ENCODE measurements at places on chromosomes 6 and 20. TPM values are rescaled to one million over a fixed set of nuclear protein-coding genes. Genes with fewer than 3 reads are reported as not detected.

The NECAB3 gene
- 100 TPM for total RNA-seq

The CCNC gene
- total RNA-seq, result 99.1 TPM

The TAGAP gene
- total RNA-seq, result 0.11 TPM

The RXRB gene
- 42.7 TPM for total RNA-seq

The MYCT1 gene
- not detected for total RNA-seq

The EDN1 gene
- total RNA-seq, result not detected

The MDFI gene
- 346 TPM for total RNA-seq

GRCh38 chr6:24991810-24992467, 56.2 kb upstream of the RIPOR2 start:
- DNase-seq, result peak; percentile 75
- no peaks in the 10 kb centered on the region for H3K27me3 ChIP-seq
- no peak overlapping the region for H3K4me3 ChIP-seq
- no peaks in the 10 kb centered on the region for H3K4me1 ChIP-seq

DNA sequence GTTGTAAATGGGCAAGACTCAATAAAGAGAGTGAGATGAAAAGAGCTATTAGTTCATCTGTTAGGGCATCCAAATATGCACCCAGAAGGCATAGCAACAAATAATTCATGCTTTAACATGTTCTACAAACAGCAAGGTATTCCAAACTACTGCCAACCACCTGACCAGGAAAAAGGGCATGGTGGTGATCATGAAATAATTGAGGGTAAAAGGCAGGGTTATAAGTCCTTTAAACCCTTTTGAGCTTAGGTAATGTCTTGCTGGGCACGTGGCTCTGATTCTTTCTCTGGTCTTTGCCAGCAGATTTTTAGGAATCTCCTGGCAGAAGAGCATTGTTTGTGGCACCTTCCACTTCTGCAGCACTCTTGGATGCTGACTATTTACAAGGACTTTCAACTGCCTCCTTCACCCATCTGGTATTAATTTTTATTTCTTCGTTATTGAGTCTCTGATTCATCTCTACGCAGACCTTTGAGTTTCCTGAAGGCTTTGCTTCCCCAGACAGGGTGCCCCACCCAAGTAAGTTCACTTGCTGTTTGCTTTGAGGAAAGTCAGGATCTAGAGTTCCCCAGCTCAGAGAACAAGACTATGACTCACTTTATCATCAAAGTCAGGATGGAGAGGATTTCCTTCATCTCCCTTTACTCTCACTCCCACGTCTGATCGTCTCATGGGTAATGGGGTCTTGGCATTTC, 83.4 kb upstream of the NEDD9 start:
- no peaks in the 10 kb centered on the region for H3K4me1 ChIP-seq
- peak; percentile 25 for DNase-seq

- H3K27ac ChIP-seq, result no peak overlapping the region
- no peak overlapping the region for H3K4me3 ChIP-seq
Observed at GRCh38 chr20:3494218-3494617, 23.4 kb downstream of the ATRN start.

DNA sequence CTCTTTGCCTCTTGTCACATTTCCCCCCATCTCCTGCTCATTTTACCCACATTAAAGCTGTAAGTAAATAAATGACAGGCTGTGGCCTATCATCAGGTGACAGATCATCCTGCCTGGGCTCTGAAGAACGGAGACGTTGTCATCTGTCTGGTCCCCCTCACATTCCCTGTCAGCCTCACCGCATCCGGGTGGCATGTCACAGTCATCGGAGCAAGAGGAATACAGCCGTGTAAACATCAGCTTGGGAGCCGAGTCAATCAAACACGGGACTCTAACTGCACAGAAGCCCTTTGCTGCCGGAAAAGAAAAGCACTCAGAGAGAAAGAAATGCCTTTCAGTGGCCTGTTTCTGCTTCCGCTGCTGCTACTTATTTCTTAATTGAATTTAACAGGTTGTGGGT, 371.9 kb upstream of the ID4 start:
- H3K4me1 ChIP-seq, result peaks cover 3% of the 10 kb centered on the region
- H3K4me3 ChIP-seq, result no peak overlapping the region
- H3K36me3 ChIP-seq, result no peaks in the 10 kb centered on the region
- H3K27ac ChIP-seq, result no peak overlapping the region

DNA sequence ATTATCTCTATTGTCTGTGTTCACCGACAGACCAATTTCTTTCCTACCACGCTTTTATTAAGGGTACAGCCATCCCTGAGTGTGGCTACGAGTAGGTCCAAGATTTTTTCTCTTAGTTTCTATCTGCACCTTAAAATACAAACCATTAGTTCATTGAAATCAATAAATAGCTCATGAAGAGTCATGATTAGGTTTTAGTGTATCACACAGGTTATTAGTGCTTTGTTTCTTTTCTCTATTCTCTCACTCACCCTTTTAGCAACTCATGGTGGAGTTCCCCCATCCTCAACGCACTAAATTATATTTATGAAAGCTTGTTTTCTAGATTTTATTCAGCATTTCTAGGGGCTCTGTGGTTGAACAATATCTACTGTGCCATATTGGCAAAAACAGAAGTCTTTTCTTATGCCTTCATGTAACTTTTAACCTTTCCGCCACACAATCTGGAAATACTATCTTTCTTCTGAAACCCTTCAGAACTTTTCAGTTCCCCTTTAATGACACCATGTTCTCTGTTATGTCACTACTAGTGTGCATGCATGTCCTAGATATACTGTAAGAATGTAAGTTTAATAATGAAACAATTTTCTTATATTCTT, 128.2 kb upstream of the LAMA2 start:
- no peak overlapping the region for H3K4me3 ChIP-seq
- no peaks in the 10 kb centered on the region for H3K27me3 ChIP-seq
- H3K4me1 ChIP-seq, result no peaks in the 10 kb centered on the region
- DNase-seq, result no peak

DNA sequence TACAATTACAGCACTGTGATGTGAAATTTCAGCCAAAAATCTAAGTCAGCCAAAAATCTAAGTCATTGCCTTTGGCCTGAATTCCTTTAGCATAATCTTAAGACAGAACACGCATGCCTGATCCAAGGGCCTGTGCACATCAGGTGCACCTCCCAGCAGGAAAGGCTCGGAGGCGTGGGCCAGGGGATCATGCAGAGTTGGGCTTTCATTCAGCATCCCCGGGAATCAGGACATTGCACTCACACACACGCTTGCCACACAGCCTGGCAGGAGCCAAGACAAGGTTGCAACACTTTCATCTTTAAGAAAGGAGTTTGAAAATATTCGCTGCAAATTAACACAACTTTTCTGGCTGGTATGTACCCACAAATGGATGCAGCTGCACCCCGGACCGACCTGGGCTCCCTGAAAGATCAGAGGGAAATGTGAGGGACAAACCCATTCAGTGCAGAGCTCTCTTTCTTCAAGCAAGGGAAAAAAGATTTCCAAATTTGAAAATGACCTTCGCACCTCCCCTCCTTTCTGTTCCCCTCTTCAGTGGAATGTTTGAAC, 48.8 kb downstream of the ERMARD start:
- no peak overlapping the region for H3K4me3 ChIP-seq
- H3K36me3 ChIP-seq, result no peaks in the 10 kb centered on the region
- H3K4me1 ChIP-seq, result no peaks in the 10 kb centered on the region

GRCh38 chr20:39646874-39647413, 684.8 kb downstream of the DHX35 start:
- H3K4me3 ChIP-seq, result no peak overlapping the region
- no peak for DNase-seq
- H3K36me3 ChIP-seq, result no peaks in the 10 kb centered on the region
- no peaks in the 10 kb centered on the region for H3K4me1 ChIP-seq
- no peak overlapping the region for H3K27ac ChIP-seq
- peaks cover 3% of the 10 kb centered on the region for H3K27me3 ChIP-seq

DNA sequence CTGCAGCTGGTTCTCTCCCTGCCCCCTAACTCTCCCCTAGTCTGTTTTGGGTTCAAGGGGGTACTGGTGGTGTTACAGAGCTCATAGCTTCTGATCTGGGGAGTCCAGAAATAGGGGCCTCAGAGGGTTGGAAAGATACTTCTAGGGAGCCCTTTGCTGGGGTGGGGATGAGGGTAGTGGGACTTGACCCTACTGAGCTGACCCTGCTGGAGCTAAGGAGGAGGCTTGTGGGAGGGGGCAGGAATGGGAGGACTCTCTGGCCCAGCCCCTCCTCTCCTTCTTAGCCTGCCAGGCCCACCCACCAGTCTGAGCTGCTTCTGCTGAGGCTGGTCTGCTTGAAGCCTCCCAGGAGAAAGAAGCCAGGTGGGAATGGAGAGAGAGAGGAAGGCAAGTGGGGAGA, at the start of gene EGFL8:
TSS of gene EGFL8 (plus strand) at position 301 of the 400 bp plus-strand sequence. CDS start 1,571 bp downstream, outside the sequence.
- peaks cover 25% of the 10 kb centered on the region for H3K36me3 ChIP-seq
- DNase-seq, result no peak
- H3K27me3 ChIP-seq, result no peaks in the 10 kb centered on the region
- peak within 1 kb of the TSS; percentile 85 for H3K27ac ChIP-seq

DNA sequence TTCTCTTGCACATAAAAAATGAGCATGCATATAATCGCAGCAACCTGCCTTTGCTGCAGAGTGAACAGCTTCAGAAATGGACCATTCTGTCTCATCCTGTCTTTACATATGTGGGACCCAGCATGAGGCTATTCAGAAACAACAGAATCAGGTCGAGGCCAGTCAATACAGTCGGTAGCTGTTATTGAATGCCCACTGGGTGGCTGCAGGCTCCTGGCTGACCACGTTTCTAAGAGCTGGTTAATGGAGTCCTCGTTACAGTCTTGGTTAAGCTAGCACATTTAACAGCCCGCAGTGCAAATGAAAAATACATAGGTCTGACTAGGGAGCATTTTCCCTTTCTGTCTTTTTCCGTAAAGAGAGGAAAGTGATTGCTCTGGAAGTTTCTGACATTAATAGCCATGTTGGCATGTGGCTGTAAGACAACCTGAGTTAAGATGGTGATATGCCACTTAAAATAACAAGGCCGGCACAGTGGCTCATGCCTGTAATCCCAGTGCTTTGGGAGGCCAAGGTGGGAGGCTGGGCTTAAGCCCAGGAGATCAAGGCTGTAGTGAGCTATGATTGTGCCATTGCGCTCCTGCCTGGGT, 75.0 kb downstream of the SHLD1 start:
- no peaks in the 10 kb centered on the region for H3K27me3 ChIP-seq
- DNase-seq, result no peak
- peaks cover 9% of the 10 kb centered on the region for H3K4me1 ChIP-seq
- no peak overlapping the region for H3K27ac ChIP-seq
- H3K36me3 ChIP-seq, result no peaks in the 10 kb centered on the region

DNA sequence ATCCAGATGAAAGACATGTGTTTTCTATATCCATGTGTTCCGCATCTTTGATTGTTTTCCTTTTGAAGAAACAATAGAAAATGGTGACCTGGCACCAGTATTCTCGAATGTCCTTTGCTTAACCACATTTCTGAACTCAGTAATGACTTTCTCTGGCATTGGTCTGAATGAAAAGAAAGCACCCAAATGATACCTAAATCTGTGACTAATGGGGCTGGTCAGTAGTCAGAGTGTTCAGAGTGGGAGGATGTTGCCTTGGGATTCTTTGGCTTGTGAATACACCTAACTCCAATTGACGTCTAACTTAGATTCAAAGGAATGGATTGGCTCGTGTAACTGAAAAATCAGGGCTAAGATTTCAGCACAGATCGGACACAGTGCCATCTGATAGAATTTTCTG, 27.1 kb downstream of the PARD6B start:
- no peaks in the 10 kb centered on the region for H3K36me3 ChIP-seq
- no peaks in the 10 kb centered on the region for H3K27me3 ChIP-seq
- H3K27ac ChIP-seq, result no peak overlapping the region
- H3K4me3 ChIP-seq, result no peak overlapping the region
- no peak for DNase-seq

DNA sequence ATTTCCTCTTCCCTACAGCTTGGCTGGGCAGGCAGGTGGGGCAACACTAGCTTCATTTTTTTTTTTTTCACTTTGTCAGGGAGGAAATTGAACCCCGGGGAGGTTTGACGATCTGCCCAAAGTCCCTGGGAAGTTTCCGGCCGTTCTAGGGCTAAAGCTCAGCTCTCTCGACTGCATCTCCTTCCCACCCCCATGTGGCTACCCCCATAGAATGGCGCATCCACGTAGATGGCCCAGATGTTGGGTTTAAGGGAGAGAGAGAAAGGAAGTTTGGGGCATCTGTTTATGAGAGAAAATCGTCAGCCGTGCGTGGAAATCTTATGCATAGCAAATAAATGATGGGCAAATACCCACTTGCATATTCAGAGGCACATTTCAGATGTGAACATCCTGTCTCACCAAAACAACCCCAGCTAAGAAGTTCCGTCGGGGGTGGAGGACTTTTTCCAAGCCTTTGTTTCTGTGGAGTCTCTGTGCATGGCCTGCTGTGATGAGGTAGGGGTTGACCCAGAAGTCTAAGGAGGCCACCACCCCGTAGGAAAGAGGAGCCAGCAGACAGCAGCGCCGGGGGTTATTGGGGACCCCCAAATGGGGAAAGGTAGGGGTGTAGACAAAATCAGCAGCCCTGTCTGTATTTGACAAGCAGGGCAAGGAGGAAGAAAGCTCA, 40.5 kb upstream of the ZNF831 start:
- DNase-seq, result peak; percentile 71
- H3K27ac ChIP-seq, result peak overlapping the region; percentile 75
- H3K4me1 ChIP-seq, result peaks cover 24% of the 10 kb centered on the region
- H3K36me3 ChIP-seq, result no peaks in the 10 kb centered on the region
- no peaks in the 10 kb centered on the region for H3K27me3 ChIP-seq

Data from A673 (cell line).